Activated CD4-positive, alpha-beta memory T cell treated with anti-CD3 and anti-CD28 coated beads, Interleukin-2, amount 10 ng/mL, durations not matched to agents 7 days and 5 days (primary cell): ENCODE measurements at places on chromosomes 12 and 14.

- DNase-seq: no peak
Observed at GRCh38 chr12:24081092-24081529, 131.6 kb upstream of the SOX5 start.

DNA sequence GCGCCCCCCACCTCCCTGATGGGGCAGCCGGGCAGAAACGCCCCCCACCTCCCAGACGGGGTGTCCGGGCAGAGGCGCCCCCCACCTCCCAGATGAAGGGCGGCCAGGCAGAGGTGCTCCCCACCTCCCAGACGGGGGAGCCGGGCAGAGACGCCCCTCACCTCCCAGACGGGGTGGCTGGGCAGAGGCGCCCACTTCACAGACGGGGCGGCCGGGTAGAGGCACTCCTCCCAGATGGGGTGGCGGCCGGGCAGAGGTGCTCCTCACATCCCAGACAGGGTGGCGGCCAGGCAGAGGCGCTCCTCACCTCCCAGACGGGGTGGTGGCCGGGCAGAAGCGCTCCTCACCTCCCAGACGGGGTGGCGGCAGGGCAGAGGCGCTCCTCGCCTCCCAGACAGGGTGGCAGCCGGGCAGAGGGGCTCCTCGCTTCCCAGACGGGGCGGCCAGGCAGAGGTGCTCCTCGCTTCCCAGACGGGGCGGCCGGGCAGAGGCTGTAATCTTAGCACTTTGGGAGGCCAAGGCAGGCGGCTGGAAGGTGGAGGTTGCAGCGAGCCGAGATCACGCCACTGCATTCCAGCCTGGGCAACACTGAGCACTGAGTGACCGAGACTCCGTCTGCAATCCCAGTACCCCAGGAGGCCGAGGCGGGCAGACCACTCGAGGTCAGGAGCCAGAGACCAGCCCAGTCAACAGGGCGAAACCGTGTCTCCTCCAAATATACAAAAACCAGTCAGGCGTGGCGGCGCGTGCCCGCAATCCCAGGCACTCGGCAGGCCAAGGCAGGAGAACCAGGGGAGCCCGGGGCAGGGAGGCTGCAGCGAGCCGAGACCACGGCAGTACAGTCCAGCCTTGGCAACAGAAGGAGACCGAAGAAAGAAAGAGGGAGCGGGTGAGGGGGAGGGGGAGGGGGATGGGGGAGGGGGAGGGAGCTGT is 12.9 kb upstream of the PXN start:
- no peak for DNase-seq

DNA sequence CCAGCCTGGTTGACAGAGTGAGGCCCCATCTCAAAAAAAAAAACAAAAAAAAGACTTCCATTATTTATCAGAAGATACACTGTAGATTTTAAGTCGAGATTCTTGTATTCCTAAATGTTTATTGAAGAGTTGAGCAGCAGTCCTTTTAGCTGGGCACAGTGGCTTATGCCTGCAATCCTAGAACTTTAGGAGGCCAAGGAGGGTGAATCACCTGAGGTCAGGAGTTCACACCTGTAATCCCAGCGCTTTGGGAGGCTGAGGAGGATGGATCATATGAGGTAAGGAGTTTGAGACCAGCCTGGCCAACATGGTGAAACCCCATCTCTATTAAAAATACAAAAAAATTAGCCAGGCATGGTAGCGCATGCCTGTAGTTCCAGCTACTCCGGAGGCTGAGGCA is 57.6 kb downstream of the HEATR5A start:
- DNase-seq: no peak

GRCh38 chr12:4603421-4603820 is 41.4 kb downstream of the DYRK4 start:
- DNase-seq: no peak

DNA sequence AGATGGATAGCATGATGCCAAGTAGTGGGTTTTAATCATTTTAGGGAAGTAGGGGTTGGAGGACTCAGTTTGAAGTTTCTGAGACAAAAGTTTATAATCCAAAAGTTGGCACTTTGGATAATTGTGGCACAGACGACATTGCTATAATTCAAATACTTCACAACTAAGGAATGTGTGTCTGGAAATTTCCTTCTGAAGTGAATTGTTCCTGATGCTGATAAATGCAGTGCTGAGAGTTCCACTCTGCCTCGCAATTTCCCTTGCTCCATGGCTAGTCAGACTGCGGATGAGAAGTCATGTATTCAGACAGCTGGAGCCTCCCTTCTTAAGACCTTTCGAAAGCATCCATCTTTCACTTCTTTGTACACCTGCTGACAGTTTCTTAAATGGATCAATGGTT is 393.3 kb upstream of the PRICKLE1 start:
- DNase-seq: no peak

DNA sequence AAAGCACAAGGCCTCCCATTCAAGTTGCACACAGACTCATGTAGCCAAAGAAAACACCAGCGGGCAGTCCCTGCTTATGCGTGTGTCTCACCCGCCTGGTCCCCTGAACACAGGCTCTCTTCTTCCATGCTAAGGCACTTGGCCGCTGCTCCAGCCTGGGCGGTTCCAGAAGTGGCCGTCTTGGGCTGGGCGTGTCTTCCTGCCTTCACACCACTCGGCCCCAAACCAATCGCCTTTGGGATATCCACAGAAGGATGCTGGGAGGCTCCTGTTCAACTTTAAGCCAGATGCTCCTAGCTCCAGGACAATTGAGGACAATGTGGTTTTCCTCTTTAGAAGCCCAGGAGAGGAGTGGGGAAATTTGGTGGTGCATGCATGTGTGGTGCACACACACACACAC is 2.2 kb downstream of the SCARB1 start:
- no peak for DNase-seq

DNA sequence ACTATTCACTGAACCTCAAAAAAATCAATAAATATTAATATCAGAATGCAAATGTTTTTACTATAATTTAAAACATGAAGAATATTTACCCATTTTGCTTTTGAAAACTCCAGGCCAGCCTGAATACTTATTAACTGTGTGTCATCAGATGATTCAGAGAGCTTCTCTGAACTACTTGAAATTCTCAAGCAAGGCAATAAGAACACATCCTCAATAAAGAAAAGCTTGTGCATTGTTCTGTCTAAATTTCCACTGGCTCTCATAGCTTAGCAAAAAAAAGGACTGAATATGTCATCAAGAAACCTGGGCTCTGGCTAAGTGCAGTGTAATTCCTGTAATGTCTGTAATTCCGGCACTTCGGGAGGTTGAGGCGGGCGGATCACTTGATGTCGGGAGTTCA is 194.1 kb downstream of the BTG1 start:
- no peak for DNase-seq

GRCh38 chr12:58443273-58443980 is 476.9 kb downstream of the LRIG3 start:
- peak; percentile 30 for DNase-seq

- no peak for DNase-seq
Observed at GRCh38 chr14:55901291-55901690, 216.9 kb upstream of the PELI2 start.

GRCh38 chr12:68131867-68132414 is 27.6 kb downstream of the IFNG start:
- no peak for DNase-seq

DNA sequence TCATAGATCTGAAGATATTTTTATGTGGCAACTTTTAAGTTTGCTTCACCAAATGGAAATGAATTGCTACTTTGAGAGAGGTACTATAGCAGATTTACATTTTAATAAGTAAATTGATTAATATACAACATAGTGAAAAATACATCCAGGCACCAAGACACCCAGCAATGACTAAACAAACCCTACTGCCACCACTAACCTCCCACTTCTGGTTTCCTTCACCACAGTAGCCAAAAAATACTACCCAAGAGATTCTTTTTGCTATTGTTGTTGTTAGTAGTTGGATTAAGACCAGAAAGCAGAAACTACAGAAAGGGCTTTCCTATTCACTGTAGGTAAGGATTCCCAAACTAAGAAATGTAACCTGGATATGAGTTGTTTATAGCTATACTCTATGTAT is 54.1 kb downstream of the COCH start:
- DNase-seq: peak; percentile 18

- peak; percentile 75 for DNase-seq
Observed at GRCh38 chr12:96445691-96446583, 43.4 kb upstream of the CFAP54 start.
